ENCODE measurements at places on chromosomes 1 and 21. TPM values are rescaled to one million over a fixed set of nuclear protein-coding genes. Genes with fewer than 3 reads are reported as not detected.

- peak; percentile 74 for DNase-seq
Observed at GRCh38 chr21:46191257-46191685, 7.0 kb upstream of the SPATC1L start.

- DNase-seq = no peak
Observed at GRCh38 chr1:160560045-160560705, 19.1 kb downstream of the CD84 start.

TRPM2 gene
- 11.0 TPM for total RNA-seq

- peak; percentile 62 for DNase-seq
Observed at GRCh38 chr21:17585875-17586450, 26.7 kb downstream of the BTG3 start.

DNA sequence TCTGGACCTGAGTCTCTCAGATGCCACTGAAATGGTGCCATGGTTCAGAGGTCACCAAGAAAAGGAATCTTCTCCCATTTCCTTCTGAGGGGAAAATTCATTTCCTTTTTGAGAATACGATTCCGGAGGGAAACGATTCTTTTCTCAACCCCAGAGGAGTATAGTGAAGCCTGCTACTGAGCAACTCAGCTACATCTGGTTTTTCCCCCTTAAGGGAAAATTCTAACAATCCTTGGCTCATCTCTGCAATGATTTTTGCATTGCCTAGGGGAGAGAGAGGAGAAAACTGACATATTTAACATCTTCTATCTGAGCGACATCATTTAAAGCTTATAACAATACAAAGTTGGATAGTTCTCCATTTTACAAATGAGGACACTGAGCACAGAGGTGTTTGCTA is 22.4 kb upstream of the KANK4 start:
- DNase-seq = no peak

- no peak for DNase-seq
Observed at GRCh38 chr21:45532826-45533360, 9.3 kb downstream of the SLC19A1 start.

DNA sequence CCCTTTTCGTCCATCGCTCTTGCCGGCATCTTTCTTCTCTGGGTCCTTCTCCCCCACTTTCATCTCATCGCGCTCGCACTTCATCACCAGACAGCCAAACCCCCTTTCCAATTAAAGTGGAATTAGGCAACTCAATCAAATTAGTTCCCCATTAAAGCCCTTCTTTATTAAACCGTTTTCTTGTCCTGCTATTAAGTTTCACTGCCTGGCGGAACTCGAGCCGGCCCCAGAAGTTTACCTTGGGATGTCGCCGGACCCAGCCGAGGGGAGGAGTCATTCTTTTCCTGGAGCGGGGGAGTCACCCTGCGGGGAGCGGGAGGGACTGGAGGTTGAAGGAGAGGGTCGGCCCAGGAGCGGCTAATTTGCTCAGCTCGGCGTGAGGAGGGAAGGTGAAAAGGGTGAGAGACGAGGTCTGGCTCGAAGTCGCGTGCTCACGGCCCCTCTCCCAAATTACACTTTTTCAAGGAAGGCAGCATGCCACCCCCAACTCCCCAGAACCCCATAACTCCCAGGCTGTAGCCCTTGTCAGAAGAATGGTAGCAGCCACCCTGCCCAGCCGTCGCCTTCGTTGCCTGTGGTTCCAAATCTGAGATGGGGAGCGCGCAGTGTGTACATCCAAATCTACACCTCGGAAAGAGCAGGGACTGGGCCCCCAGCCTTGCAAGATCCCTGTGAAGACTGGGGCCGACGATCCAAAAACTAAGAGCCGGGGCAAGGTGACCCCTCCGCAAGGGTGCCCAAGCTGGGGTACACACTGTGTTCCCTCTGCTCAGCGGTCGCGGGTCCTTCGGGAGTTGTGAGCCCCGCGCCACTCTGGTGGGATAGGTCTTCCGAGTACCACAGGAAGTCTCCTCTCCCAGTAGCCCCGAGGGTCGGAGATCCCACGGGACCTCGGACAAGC is 6.4 kb downstream of the DMRTA2 start:
- no peak for DNase-seq

IFI44L gene
- total RNA-seq = 8.0 TPM

DNA sequence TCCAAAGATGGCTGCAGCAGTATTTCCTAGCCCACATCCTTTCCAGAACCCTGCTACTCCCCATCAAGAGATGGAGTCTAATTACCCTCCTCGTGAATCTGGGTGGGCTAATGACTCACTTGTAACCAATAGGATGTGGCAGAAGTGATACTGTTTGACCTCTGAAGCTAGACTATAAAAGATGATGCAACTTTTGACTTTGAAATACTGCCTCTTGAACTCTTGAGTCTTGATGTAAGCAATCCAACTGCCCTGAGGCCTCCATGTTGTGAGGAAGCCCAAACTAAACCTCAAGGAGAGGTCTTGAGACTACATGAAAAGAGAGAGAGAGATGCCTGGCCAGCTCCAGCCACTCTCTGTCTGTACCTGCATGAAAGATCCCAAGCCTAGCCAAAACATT is 29.5 kb downstream of the LMO4 start:
- DNase-seq = no peak

KRTCAP2 gene
- total RNA-seq = 383 TPM

DNA sequence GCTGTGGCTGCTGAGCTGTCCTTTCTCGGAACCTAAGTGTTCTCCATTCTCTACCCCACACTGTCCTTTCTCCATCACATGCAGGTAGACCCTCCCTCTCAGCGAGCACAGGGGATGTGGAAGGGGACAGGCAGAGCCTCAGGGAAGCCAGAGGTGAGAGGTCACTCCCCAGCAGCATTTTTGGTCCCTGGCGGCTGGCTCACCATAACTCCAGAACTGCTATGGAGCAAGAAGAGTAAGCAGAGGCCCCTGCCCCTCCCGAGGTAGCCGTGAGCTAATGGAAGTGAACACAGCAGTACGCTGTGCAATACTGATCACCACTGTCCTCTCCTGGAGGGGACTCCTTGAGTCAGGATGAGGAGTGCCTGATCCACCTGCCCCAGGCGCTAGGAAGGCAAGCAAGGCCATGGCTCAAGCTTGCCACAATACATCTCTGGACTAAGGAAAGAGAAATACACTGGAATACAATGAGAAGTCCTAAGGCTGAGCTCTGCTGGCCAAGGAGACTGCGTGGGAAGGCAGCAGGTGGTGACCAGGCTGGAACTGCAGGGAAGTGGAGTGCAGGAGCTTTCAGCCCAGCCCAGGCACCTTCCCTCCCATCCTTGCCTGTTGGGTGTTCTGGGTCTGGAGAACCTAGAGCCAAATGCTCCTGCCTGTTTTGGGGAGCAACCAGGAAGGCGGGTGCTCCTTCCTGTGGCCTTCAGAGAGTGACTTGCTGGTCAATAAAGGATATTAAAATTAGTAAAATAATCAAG is 96.2 kb downstream of the LAMC2 start:
- DNase-seq = no peak

- DNase-seq = peak; percentile 68
Observed at GRCh38 chr1:231628207-231628876, 1.8 kb downstream of the DISC1 start.

CHRNB2 gene
- 0.15 TPM for total RNA-seq

DNA sequence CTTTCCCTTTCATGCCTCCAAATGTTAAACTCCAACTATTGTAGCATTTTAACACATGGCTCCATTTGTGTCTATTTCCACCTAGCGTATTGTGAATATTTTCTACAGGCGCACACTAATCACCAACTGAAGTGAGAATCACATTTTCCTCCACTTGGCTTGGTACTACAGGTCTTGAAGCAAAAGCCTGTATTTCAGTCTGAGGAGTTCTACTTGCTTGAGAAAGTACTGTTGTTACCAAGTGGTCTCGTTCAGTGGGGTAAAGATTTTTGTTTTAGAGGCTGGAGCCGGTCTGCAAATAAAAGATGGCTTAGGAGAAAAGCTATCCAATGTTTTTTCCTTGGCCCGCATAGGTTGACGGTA is 550 bp upstream of the PTBP2 start:
- DNase-seq = no peak

- no peak for DNase-seq
Observed at GRCh38 chr1:47924270-47925048, 72.7 kb downstream of the TRABD2B start.

All from MCF 10A (cell line).